MV-4-11 (cell line): ENCODE measurements at places on chromosomes 2 and 18.
A peak's percentile ranks its signal among the peaks of the same experiment; 100 is the strongest.

DNA sequence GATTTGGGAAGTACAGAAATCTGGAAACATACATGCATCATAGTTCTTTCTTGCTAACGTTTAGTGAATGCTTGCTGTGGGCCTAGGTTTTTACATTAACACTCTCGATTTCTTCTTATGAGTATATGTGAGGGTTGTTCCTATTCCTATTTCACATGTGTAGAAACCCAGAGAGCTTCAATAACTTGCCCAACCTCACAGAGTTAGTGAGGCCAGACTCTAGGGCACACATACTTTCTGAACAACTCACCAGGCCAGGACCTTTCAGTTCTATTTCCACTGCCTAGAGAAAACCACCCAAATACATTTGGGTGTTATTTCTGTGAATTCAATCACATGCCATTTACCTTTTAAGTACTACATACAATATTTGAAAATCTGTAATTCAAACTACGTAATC lies 8.2 kb upstream of the KCTD1 start:
- DNase-seq = no peak

DNA sequence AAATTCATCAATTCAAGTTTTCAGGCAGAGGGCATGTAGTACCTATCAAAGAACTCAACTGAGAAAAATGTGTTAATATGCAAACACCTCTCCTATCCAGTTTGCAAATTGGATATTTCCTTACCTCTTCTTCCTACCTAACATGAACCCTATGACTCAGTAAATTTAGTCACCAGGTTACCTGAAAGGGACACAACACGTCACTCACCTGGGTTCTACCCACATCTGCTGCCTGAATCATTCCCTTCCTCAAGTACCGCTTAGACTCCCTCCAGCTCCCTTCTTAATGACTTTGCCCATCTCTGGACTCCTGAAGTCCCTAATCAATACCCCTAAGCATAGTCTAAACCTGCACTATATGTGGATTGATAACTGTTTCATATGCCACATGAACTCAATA lies 10.4 kb downstream of the ANKRD44 start:
- no peak for DNase-seq

- no peak for DNase-seq
Measured at GRCh38 chr2:235621736-235622135, 127.9 kb downstream of the AGAP1 start.

GRCh38 chr2:222569826-222570225 lies 86.1 kb downstream of the FARSB start:
- no peak for DNase-seq

- DNase-seq = no peak
Measured at GRCh38 chr2:101274142-101274541, 21.5 kb downstream of the CNOT11 start.

GRCh38 chr2:37713258-37713700 lies 41.8 kb upstream of the CDC42EP3 start:
- DNase-seq = peak; percentile 96

- DNase-seq = no peak
Measured at GRCh38 chr18:44588508-44588907, 92.2 kb upstream of the SETBP1 start.

- no peak for DNase-seq
Measured at GRCh38 chr2:19848029-19848750, 53.6 kb downstream of the TTC32 start.
